CD4-positive, alpha-beta memory T cell (primary cell): ENCODE measurements at places on chromosomes 5 and 9. TPM values are rescaled to one million over a fixed set of nuclear protein-coding genes. Genes with fewer than 3 reads are reported as not detected.
A peak's percentile ranks its signal among the peaks of the same experiment; 100 is the strongest.

The PCDHGA3 gene
- 0.26 TPM for total RNA-seq

The MAMDC2 gene
- not detected for total RNA-seq

The C5orf22 gene
- 26.9 TPM for total RNA-seq

The C5orf58 gene
- total RNA-seq = not detected

The TEK gene
- not detected for total RNA-seq

The PIK3R1 gene
- total RNA-seq = 151 TPM

The TAF11L10 gene
- total RNA-seq = not detected

The PCDHA10 gene
- total RNA-seq = not detected

The OTP gene
- total RNA-seq = not detected

The DIRAS2 gene
- total RNA-seq = not detected

The BSPRY gene
- total RNA-seq = not detected

The SPATA31D4 gene
- not detected for total RNA-seq

The DDX4 gene
- total RNA-seq = not detected

DNA sequence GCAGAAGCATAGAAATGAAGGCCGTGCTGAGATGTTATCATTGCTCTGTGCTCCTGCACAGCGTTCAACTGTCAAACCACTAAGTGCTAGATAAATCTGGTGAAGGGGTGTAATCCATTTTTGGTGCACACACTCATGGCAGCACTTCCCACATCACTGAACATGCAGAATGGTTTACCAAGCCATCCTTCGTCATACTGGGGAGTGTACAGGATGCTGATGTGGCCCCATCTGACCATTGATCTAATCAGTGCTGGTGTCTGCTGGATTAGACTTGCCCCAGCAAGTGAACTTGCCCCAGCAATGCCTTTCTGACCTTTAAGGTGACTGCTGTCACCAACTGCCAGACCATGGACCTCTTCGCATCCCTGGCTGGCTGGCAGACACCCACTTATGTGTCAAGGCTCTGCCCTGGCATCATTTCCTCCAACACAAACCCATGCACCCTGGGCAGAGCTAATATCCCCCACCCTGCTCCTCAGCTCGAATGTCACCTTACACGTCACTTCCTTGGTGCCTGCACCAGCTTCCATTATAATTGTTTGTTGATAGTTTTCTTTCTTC, 4.2 kb upstream of the SEMA4D start:
- no peaks in the 10 kb centered on the region for H3K27me3 ChIP-seq
- H3K36me3 ChIP-seq = no peaks in the 10 kb centered on the region
- peak overlapping the region; percentile 13 for H3K4me3 ChIP-seq
- peaks cover 62% of the 10 kb centered on the region for H3K4me1 ChIP-seq
- H3K27ac ChIP-seq = peak overlapping the region; percentile 57

DNA sequence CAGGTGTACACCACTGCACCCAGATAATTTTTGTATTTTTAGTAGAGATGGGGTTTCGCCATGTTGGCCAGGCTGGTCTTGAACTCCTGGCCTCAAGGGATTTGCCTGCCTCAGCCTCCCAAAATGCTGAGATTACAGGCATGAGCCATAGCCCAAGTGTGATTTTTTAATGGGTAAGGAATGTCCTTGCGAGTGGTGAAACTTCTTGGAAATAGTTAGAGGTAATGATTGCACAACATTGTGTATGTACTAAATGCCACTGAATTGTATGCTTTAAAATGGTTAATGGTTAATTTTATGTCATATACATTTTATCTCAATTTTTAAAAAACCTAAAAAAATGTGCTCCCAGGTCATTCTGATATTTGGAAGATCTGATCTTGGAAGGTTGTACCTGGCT, 59.9 kb upstream of the IL6ST start:
- no peaks in the 10 kb centered on the region for H3K36me3 ChIP-seq
- H3K27me3 ChIP-seq = no peaks in the 10 kb centered on the region
- no peak overlapping the region for H3K4me3 ChIP-seq

- DNase-seq = no peak
- H3K27me3 ChIP-seq = no peaks in the 10 kb centered on the region
- no peaks in the 10 kb centered on the region for H3K36me3 ChIP-seq
- H3K27ac ChIP-seq = no peak overlapping the region
- H3K4me1 ChIP-seq = no peaks in the 10 kb centered on the region
These were observed 45.3 kb downstream of the MAP1B start for GRCh38 chr5:72152545-72152944.

DNA sequence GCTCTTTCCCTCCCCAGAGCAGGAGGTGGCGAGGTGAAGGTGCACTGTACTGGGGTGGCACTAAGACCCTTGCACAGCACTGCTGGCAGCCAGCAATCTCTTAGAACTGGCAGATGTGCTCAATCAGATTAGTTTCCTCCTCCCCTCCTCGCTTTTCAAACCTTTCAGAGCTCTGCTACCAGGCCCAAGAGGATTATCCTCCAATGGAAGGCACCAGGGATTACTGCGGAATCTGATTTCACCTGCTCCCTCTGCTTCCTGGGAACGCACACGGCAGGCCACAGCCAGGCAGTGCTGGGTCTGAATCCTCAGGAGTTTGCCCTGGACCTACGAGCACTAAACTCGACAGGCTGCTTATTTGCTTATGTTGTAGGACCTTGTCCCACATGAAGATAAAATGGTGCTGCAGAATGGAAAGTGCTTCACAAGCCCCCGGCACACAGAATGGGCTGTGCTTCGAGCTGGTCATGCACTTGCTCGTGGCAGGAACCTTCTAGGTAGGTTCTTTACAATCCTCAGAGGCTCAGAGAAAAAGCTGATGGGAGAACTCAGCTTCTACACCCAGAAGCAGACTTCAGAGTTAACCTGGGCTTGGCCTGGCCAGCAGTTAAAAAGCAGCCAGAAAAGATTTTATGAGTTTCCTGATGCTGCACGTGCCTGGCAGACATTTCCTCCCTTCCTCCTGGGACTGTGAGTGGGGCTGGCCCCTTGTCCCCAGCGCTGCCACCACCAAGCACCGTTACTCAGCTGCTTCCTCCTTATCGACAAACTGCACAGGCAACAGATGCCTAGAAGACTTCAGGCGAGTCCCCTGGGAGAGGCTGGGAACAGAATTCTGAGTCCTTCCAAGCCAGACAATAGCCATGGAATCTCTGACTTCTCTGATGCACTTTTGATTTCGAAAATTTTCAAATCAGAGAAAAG, 33.1 kb downstream of the FABP6 start:
- no peak for DNase-seq
- no peaks in the 10 kb centered on the region for H3K27me3 ChIP-seq
- no peaks in the 10 kb centered on the region for H3K4me1 ChIP-seq
- H3K27ac ChIP-seq = no peak overlapping the region

- no peak overlapping the region for H3K4me3 ChIP-seq
- no peak for DNase-seq
- H3K27ac ChIP-seq = no peak overlapping the region
- H3K27me3 ChIP-seq = no peaks in the 10 kb centered on the region
- no peaks in the 10 kb centered on the region for H3K4me1 ChIP-seq
These were observed 98.4 kb upstream of the GDNF start for GRCh38 chr5:37938076-37938852.

- no peak overlapping the region for H3K27ac ChIP-seq
- no peaks in the 10 kb centered on the region for H3K27me3 ChIP-seq
- no peaks in the 10 kb centered on the region for H3K36me3 ChIP-seq
These were observed 70.1 kb downstream of the PCSK5 start for GRCh38 chr9:75960551-75960950.

DNA sequence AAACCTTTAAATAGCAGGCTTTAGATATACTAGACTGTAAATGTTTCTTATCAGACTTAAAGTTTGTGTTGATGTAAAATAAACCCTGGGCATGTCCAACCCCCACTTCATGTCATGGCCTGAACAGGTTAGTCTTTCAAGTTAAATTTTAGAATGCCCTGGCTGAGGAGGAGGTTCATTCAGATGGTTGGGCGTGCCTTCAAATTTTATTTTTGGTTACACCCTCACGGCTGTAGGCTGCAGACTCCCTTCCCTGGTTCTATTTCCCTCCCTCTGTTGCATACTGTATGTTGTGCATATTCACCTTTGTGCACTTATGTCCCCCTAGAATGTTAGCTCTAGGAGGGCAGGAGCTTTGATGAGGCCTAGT, 5.3 kb upstream of the BICD2 start:
- H3K27me3 ChIP-seq = no peaks in the 10 kb centered on the region
- no peak overlapping the region for H3K27ac ChIP-seq
- no peak overlapping the region for H3K4me3 ChIP-seq
- no peaks in the 10 kb centered on the region for H3K36me3 ChIP-seq

DNA sequence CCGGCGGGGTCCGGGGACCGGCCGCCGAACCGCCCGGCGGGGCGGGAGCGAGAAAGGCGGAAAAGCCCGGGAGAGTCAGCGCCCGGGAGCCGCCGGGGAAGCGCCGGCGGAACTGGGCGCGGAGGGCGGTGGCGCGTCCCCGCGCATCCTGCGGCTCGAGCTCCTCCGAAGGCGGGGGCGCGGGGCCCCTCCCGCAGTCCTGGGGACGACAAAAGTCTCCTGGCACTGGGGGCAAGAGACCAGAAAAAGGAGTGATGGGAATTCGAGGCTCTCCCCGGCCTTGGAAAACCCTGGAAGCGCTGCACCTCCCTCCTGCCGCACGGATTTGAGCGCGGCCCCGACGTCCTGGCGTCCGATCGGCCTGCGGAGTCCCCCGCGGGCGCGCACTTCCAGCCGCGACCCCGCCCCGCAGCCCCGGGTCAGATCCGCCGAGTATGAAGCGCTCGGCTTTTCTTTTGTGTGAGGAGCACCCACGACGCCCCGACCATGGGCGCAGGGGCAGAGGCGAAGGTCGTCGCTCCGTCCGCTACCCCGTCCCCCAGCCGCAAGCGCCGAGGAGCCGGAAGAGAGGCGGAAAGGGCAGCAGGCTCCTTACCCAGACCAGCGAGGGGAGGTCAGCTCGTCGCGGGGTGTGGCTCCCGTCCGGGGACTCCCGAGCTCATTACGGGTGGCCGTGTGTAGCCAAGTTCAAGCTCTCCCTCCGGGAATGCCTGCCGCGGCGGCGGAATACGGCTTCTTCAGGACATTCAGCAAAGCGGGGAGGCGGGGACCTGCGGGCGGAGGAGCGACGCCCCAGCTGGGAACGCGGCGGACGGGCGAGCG, at the start of gene EPB41L4A:
Gene EPB41L4A, minus strand, starts transcription at position 114 of the 822 bp plus-strand sequence. CDS start 238 bp downstream, outside the sequence.
- no peak within 1 kb of the TSS for H3K27ac ChIP-seq
- peaks cover 23% of the 10 kb centered on the region for H3K4me1 ChIP-seq
- no peak for DNase-seq
- no peaks in the 10 kb centered on the region for H3K36me3 ChIP-seq

DNA sequence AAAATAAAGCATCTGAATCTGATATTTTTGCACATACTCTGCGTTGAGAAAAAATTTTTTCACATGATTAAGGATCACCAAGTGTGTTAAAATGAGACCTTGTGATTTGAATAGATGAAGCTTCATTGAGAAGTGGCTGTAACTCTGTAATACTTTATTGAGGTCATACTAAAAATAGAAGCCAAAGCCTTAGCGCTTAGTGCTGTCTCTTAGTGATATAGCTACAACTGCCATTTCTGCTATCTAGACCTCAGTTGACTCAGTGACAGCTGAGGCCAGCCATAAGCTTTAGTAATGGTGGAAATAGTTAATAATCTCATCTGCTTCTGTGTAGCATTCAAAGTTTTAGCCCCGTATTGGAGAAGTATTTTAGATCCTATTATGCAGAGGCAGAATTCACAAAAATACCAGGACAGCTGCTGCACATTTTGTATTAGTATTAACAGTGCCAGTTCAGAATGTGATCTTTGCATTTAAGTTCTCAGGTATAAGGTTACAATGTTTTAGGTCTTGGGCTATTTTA, 107.4 kb upstream of the SGCD start:
- H3K36me3 ChIP-seq = no peaks in the 10 kb centered on the region
- no peak for DNase-seq
- H3K4me1 ChIP-seq = no peaks in the 10 kb centered on the region
- no peak overlapping the region for H3K27ac ChIP-seq
- no peaks in the 10 kb centered on the region for H3K27me3 ChIP-seq
- H3K4me3 ChIP-seq = no peak overlapping the region

DNA sequence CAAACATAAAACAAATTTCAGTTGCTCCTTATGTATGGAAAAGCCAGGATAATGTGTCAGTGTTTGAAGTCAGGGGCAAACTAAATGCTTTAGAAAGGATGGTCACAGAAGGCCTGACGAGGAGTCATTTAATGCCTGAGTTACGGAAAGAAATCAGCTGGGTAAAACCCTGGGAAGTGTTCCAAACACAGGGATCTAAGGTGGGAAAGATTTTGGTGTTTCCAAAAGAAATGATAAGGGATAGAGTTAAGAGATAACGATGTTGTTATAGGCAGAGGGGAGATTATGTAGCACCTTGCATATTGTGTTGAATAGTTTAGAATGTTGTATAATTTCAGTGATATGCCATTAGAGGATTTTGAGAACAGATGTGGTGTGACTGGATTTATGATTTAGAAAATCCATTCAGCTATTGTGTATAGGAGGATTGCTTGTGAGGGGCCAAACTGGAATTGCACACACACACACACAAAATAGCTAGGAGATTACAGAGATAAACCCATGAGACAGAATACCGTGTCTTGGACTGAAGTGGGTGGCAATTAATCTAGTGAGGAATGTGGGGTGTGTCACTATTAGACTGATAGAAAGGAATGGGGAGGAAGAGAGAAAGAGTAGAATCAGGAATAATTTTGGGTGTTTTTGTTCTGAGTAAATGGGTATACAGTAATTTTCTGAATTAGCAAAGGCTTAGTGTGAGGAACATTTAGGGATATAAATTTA, 274.2 kb upstream of the DAB2 start:
- no peaks in the 10 kb centered on the region for H3K27me3 ChIP-seq
- H3K36me3 ChIP-seq = no peaks in the 10 kb centered on the region
- no peak for DNase-seq
- H3K4me3 ChIP-seq = no peak overlapping the region
- no peak overlapping the region for H3K27ac ChIP-seq

- no peak for DNase-seq
- H3K4me3 ChIP-seq = no peak overlapping the region
- peaks cover 7% of the 10 kb centered on the region for H3K4me1 ChIP-seq
- H3K27me3 ChIP-seq = no peaks in the 10 kb centered on the region
- no peak overlapping the region for H3K27ac ChIP-seq
These were observed 105.1 kb downstream of the CEMIP2 start for GRCh38 chr9:71663216-71663615.

- H3K27me3 ChIP-seq = no peaks in the 10 kb centered on the region
- peaks cover 53% of the 10 kb centered on the region for H3K36me3 ChIP-seq
- H3K27ac ChIP-seq = no peak overlapping the region
- peaks cover 68% of the 10 kb centered on the region for H3K4me1 ChIP-seq
These were observed 14.3 kb downstream of the JADE2 start for GRCh38 chr5:134539732-134540131.

GRCh38 chr9:135851748-135852147, 55.6 kb downstream of the CAMSAP1 start:
- H3K27me3 ChIP-seq = no peaks in the 10 kb centered on the region
- H3K4me1 ChIP-seq = no peaks in the 10 kb centered on the region
- no peak for DNase-seq

- H3K4me3 ChIP-seq = no peak overlapping the region
- no peaks in the 10 kb centered on the region for H3K27me3 ChIP-seq
- H3K36me3 ChIP-seq = no peaks in the 10 kb centered on the region
- peak overlapping the region; percentile 42 for H3K27ac ChIP-seq
- peaks cover 39% of the 10 kb centered on the region for H3K4me1 ChIP-seq
These were observed 30.9 kb downstream of the GALNT10 start for GRCh38 chr5:154221371-154221896.

- peaks cover 42% of the 10 kb centered on the region for H3K4me1 ChIP-seq
- no peak overlapping the region for H3K4me3 ChIP-seq
- H3K27ac ChIP-seq = peak overlapping the region; percentile 42
- H3K27me3 ChIP-seq = no peaks in the 10 kb centered on the region
- no peaks in the 10 kb centered on the region for H3K36me3 ChIP-seq
- DNase-seq = no peak
These were observed 30.1 kb downstream of the GALNT10 start for GRCh38 chr5:154220625-154221024.

- no peaks in the 10 kb centered on the region for H3K27me3 ChIP-seq
- no peak for DNase-seq
- no peak overlapping the region for H3K27ac ChIP-seq
- H3K4me1 ChIP-seq = no peaks in the 10 kb centered on the region
- no peak overlapping the region for H3K4me3 ChIP-seq
These were observed 30.4 kb upstream of the NOTCH1 start for GRCh38 chr9:136576269-136576626.
